HL-60 (cell line): ENCODE measurements at places on chromosomes 3 and 15.
A peak's percentile ranks its signal among the peaks of the same experiment; 100 is the strongest.

DNA sequence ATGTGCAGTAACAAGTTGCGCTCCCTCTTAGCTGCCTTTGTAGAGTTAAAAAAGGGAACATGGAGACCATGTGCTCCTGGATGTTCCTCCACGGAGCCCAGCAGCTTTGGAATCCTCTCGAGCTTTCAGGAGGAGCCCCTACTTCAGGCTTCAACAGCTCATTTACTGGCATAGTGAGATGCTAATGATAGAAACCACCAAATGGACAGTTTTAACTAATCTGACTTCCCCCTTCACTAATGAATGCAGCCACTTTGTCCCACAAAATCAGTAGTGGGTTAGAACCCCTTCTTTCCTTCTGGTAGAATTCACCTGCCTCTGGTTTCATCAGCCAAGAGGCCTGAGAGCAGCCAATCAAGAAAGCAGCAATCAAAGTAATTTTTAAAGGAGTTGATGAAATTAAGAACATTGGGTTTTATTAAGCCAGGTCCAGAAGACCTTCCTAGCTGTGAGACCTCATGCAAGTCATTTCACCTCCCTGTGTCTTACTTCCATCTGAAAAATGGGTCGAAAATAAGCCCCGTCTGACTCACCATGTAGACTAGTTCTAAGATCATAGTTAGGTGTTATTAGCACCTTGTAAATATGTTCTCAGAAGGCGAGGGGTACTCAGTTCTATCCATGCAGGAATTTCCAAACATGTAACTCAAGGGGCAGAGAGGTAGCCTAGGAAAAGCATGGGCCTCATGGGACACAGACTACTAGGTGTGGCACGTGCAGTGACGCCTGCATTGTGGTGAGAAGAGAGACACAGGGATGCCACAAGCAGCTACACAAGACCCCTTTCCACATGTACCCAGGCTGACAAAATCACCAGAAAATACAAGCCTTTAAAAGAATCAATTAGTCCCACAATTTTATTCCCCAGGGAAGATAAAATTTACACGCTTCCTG lies 179.7 kb upstream of the LPP start:
- no peak for DNase-seq

- no peak for DNase-seq
Measured at GRCh38 chr3:88584451-88584850, 434.7 kb downstream of the C3orf38 start.

GRCh38 chr15:84598250-84598649 lies 2.6 kb upstream of the ZSCAN2 start:
- peak; percentile 64 for DNase-seq

GRCh38 chr3:187628169-187628568 lies 42.0 kb downstream of the SST start:
- DNase-seq, result no peak

DNA sequence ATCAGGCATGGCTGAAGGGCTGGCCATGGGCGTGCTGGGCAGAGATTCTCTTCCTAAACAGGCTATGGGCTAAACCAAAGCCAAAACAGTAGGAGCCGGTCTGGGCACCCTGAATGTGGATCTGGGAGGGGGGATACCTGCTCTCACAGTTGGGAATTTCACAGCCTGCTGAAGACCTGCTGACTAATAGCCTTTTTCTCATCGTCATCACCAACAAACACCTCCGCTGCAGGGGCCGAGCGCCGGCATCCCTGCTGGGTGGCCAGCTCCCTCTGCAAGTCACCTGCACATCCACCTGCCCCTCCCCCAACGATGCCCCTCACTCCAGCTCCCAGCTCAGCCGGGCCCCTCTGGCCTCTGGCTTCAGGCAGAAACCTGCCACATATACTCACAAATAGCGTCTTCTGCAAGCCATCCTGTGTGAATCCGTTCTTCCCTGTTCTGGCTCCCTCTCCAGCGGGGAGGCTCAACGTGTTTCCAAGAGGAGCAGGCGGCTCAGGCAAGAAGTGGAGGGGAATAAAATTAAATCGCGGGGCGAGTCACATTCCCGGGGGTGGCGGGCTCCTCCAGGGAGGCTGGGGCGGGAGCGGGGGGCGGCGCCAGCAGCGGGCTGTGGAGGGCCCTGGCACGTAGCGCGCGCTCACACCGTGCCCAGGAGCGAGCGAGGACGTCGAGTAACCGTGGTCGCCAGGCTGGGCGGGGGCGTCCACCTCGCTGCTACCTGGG lies 466 bp downstream of the IQSEC1 start:
- DNase-seq, result no peak

DNA sequence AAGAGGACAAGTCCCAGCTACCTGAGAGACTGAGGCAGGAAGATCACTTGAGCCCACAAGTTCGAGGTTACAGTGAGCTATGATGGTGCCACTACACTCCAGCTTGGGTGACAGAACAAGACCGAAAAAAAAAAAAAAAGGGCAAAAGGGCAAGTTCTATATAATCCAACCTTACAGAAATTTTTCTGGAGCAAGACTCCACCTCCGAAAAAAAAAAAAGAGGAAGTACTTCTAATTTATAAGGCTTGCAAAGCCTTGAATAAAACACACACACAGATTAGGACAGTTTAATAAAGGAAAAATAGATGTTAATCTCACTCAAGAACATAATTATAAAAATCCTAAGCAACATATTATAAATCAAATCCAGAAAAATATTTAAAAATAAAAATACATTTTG lies 14.4 kb upstream of the XYLB start:
- no peak for DNase-seq

DNA sequence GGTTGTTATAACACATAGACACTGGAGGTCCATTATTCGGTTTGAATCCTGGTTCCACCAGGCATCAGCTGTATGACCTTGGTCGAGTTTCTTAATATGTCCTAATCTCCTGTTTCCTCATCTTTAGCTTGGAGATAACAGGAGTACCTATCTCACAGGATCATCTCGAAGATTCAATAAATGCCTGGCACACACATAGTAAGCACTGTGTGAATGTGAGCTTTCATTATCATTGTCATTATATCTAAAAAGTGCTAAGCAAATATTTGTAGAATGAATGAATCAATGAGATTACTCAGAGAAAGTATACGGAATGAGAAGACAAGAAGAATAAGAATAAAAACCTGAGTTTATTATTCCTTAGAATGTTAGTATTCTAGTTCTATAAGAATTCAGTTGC lies 227.4 kb upstream of the CFAP20DC start:
- no peak for DNase-seq
